ENCODE measurements at places on chromosomes 5 and 9. TPM values are rescaled to one million over a fixed set of nuclear protein-coding genes. Genes with fewer than 3 reads are reported as not detected.

F2RL1 gene
- 64.2 TPM for total RNA-seq

BHMT2 gene
- 0.09 TPM for total RNA-seq

SMIM32 gene
- not detected for total RNA-seq

PIP5K1B gene
- under 0.01 TPM for total RNA-seq

CXCL14 gene
- not detected for total RNA-seq

ECM2 gene
- 0.18 TPM for total RNA-seq

ZFP2 gene
- total RNA-seq, result 0.18 TPM

IFNA13 gene
- not detected for total RNA-seq

Measured in endothelial cell of coronary artery (primary cell).